Karpas-422 (cell line): ENCODE measurements at places on chromosomes 13 and 19.

- H3K27me3 ChIP-seq: no peaks in the 10 kb centered on the region
- no peak overlapping the region for H3K4me3 ChIP-seq
- DNase-seq: no peak
- H3K4me1 ChIP-seq: no peaks in the 10 kb centered on the region
- no peaks in the 10 kb centered on the region for H3K36me3 ChIP-seq
Observed at GRCh38 chr13:76398425-76398824, 487.8 kb downstream of the KCTD12 start.

DNA sequence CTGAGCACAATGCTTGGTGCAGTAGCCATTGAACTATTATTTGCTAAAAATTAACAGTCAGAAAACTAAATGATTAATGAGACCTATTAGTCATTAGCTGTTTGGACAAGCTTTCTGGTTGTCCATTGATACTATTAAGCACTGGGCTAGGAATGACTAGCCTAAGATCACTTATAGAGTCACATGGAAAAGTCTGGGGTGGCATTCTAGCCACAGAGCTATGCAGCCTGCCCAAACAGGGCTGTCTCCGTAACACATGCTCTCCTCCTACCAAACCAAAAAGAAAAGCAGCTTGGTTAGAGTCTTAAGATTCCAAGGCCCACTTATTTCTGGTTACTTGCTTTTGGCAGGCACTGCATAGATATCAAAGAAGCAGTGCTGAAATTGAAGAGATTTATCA lies 193.5 kb upstream of the NBEA start:
- H3K36me3 ChIP-seq: no peaks in the 10 kb centered on the region
- H3K4me3 ChIP-seq: no peak overlapping the region
- DNase-seq: no peak
- H3K27me3 ChIP-seq: no peaks in the 10 kb centered on the region
- H3K4me1 ChIP-seq: no peaks in the 10 kb centered on the region

- peak within 1 kb of the TSS; percentile 96 for H3K27ac ChIP-seq
- H3K4me3 ChIP-seq: peak within 1 kb of the TSS; percentile 79
- H3K36me3 ChIP-seq: peaks cover 12% of the 10 kb centered on the region
Observed at GRCh38 chr19:17405250-17406045, at the start of gene BST2. TSS of gene BST2 (minus strand) at chr19:17405630. CDS start at chr19:17405575, 55 bp downstream.

- DNase-seq: no peak
- H3K4me3 ChIP-seq: no peak overlapping the region
- no peaks in the 10 kb centered on the region for H3K4me1 ChIP-seq
- no peak overlapping the region for H3K27ac ChIP-seq
- no peaks in the 10 kb centered on the region for H3K27me3 ChIP-seq
- H3K36me3 ChIP-seq: no peaks in the 10 kb centered on the region
Observed at GRCh38 chr13:74919914-74920313, 562.1 kb downstream of the TBC1D4 start.

DNA sequence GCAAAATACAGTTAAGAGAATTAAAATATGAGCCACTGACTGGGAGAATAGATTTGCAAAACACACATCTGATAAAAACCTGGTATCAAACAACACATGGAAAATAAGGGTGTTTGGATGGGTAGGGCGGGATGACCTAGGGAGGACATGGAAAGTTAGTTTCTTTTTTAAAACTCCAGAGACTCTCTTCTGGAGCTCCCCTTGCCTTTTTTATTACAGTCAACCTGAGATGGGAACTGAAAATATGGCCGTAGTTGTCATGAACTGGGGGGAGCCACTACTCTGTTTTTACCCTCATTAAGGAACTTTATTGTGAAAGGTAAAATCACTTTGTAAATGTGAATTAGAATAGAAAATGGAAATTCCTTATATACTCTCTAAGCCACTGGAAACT lies 113.0 kb downstream of the ATP11A start:
- H3K4me3 ChIP-seq: no peak overlapping the region
- no peaks in the 10 kb centered on the region for H3K27me3 ChIP-seq
- no peaks in the 10 kb centered on the region for H3K4me1 ChIP-seq
- H3K36me3 ChIP-seq: no peaks in the 10 kb centered on the region
- H3K27ac ChIP-seq: no peak overlapping the region

DNA sequence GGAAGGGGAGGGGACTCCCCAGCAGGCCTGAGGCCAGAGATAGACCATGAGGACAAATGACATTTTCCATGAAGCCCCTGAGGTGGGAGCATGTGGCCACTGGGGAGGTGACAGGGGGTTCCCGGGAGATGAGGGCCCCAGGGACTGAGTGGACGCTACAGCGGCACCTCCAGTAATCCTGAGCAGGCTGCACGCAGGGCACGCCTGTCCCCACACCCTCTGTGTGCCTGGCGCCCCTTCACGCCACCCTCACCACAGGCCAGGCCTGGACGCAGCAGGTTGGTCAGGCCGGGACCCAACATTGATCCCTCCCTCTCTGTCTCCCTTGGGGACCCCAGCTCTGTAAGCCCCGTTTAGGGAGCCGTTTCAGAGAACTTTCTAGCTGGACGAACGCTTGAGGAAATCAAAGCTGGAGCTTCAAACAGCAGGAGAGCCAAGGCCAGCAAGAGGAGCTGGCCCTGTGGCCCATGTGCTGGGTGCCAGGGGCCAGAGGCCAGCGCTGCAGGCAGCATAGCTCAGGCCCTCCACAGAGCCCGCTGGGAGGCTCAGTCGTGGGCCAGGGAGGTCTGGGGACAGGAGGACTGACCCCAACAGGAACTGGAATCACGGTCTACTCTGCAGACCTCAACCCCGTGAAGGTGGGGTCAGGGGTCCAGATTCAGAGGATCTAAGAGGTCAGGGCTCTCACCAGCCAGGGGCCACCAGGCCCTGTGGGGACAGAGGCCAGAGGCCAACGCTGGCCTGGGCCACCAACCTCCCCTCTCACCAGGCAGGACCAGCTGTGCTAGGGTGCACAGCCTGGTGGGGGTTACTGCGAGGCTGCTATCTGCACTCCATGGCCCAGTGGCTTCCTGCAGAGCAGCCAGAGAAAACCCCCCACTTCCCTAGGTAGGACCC lies 14.6 kb downstream of the LSM4 start:
- peaks cover 48% of the 10 kb centered on the region for H3K4me1 ChIP-seq
- H3K27ac ChIP-seq: no peak overlapping the region
- DNase-seq: no peak

- peaks cover 18% of the 10 kb centered on the region; the same call in 1 of the 2 replicates for H3K36me3 ChIP-seq
- H3K4me1 ChIP-seq: peaks cover 47% of the 10 kb centered on the region
- peak within 1 kb of the TSS; percentile 73 for H3K4me3 ChIP-seq
- H3K27me3 ChIP-seq: no peaks in the 10 kb centered on the region
- peak within 1 kb of the TSS; percentile 75 for H3K27ac ChIP-seq
Observed at GRCh38 chr13:39037880-39038568, at the start of the genes NHLRC3 and PROSER1. TSS of gene NHLRC3 (plus strand) at chr13:39038456. CDS start at chr13:39038640, 184 bp downstream. TSS of gene PROSER1 (minus strand) at chr13:39038089. CDS start at chr13:39037242, 847 bp downstream.

DNA sequence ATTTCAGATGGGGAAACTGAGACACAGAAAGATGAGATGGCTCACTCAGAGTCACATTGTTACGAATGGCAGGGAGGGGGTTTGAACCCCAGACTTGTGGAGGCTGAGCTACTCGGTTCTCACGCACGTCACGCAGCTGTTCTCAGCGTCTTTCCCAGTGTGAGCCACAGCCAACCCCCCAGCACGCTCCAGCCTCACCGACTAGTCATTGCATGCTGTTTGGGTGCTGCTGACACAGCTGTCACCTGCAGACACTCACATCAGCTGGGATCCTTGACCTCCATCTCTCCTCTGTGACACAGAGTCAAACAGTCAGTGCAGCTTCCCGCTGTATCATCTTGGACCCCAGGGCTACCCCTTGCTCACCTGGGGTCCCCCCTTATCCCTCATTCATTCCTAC lies 2.4 kb upstream of the NCAN start:
- H3K4me1 ChIP-seq: peaks cover 3% of the 10 kb centered on the region; the same call in 1 of the 2 replicates
- no peak overlapping the region for H3K27ac ChIP-seq
- H3K27me3 ChIP-seq: no peaks in the 10 kb centered on the region

DNA sequence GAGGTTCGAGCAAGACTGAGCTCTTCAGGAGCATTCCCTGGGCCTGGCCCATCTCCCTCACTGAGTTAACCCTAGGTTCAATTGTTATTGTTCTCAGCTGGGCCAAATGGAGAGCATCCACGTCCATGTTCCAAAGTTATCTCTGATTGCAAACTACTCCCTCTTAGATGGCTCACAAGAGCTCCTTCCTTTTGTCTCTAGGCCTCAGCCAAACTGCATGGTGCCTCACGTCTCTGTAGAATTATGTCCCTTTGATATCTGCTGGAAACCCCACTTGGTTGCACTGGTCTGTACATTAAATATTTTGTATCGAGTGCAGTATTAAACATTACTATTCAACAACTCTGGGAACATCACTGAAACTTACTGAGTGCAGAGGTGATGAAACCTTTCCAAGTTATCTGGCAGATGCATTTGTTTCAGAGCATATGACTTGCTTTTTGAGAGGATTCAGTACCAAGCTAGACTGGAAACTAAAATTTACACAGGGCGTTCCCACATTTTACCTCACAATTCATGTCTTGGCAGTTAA lies 38.1 kb downstream of the DOCK9 start:
- no peak for DNase-seq
- H3K36me3 ChIP-seq: no peaks in the 10 kb centered on the region
- no peaks in the 10 kb centered on the region for H3K27me3 ChIP-seq
- H3K4me1 ChIP-seq: no peaks in the 10 kb centered on the region

- no peaks in the 10 kb centered on the region; the same call in 1 of the 2 replicates for H3K4me1 ChIP-seq
- peaks cover 67% of the 10 kb centered on the region for H3K36me3 ChIP-seq
- H3K27ac ChIP-seq: no peak overlapping the region
- no peak for DNase-seq
- H3K27me3 ChIP-seq: no peaks in the 10 kb centered on the region
Observed at GRCh38 chr13:111335298-111335697, 14.9 kb downstream of the TEX29 start.

GRCh38 chr13:26914624-26915023 lies 154.0 kb upstream of the GPR12 start:
- H3K27ac ChIP-seq: no peak overlapping the region
- H3K4me3 ChIP-seq: no peak overlapping the region
- H3K4me1 ChIP-seq: no peaks in the 10 kb centered on the region
- no peaks in the 10 kb centered on the region for H3K36me3 ChIP-seq

- H3K36me3 ChIP-seq: no peaks in the 10 kb centered on the region
- H3K27ac ChIP-seq: no peak overlapping the region
- no peaks in the 10 kb centered on the region for H3K27me3 ChIP-seq
- DNase-seq: no peak
- no peaks in the 10 kb centered on the region for H3K4me1 ChIP-seq
Observed at GRCh38 chr13:33392794-33393405, 107.3 kb upstream of the STARD13 start.

GRCh38 chr13:76379341-76380105 lies 506.7 kb downstream of the KCTD12 start:
- H3K36me3 ChIP-seq: no peaks in the 10 kb centered on the region
- no peak overlapping the region for H3K4me3 ChIP-seq
- no peak overlapping the region for H3K27ac ChIP-seq

- peak overlapping the region; percentile 99 for H3K27ac ChIP-seq
- no peak for DNase-seq
- peaks cover 6% of the 10 kb centered on the region for H3K36me3 ChIP-seq
- no peaks in the 10 kb centered on the region for H3K27me3 ChIP-seq
- H3K4me1 ChIP-seq: peaks cover 55% of the 10 kb centered on the region
Observed at GRCh38 chr13:30340331-30341250, 33.2 kb upstream of the KATNAL1 start.

- H3K36me3 ChIP-seq: no peaks in the 10 kb centered on the region
- no peaks in the 10 kb centered on the region for H3K27me3 ChIP-seq
- H3K4me3 ChIP-seq: no peak overlapping the region
- peaks cover 41% of the 10 kb centered on the region for H3K4me1 ChIP-seq
- no peak overlapping the region for H3K27ac ChIP-seq
Observed at GRCh38 chr19:18108897-18109296, 11.3 kb downstream of the MAST3 start.

DNA sequence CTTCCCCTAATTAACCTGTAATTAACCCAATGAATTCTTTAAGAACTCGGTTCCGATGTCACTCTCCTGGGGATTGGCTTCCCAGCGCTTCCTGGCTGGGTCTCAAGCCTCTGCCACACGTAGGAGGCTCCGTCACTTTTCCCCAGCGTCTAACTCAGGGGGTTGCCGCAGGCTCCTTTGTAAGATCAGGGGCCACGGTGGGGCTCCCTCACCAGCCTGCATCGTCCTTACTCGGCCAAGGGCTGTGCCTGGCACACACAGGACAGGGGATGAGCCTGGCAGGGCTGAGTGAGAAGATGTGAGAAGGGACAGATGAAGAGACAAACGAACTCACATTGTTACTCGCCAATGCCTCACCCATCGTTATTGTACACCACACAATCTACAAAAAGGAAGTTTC lies 20.9 kb upstream of the ATP11A start:
- H3K4me3 ChIP-seq: no peak overlapping the region
- no peaks in the 10 kb centered on the region for H3K36me3 ChIP-seq

DNA sequence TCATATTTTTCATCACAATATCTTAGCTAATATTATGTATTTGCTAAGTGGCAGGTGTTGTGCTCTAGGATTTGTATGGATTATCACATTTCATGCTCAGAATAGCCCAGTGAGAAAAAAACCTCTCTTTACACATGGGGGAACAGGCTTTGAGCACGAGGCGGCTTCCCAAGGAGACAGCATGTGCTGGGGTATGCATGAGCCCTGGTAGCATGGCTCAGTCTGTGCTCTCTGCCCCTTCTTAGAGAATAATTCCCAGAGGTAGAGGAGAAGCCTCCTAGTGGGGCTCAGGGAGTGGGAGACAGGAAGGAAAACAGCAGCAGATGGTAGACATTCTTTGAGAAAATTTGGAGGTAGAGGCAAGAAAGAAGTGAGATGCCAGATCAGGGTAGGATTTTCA lies 31.6 kb downstream of the RNASEH2B start:
- H3K4me1 ChIP-seq: no peaks in the 10 kb centered on the region
- H3K27ac ChIP-seq: no peak overlapping the region
- no peak for DNase-seq
- no peak overlapping the region for H3K4me3 ChIP-seq
- peaks cover 15% of the 10 kb centered on the region for H3K36me3 ChIP-seq
